ENCODE measurements at places on chromosomes 7 and 10. TPM values are rescaled to one million over a fixed set of nuclear protein-coding genes. Genes with fewer than 3 reads are reported as not detected.

DNAJB12 gene
- total RNA-seq = 19.6 TPM

CDHR1 gene
- not detected for total RNA-seq

NKX1-2 gene
- not detected for total RNA-seq

TMEM229A gene
- 7.6 TPM for total RNA-seq

EBF3 gene
- 22.8 TPM for total RNA-seq

NRP1 gene
- 364 TPM for total RNA-seq

PITX3 gene
- 0.69 TPM for total RNA-seq

GAD2 gene
- not detected for total RNA-seq

PON1 gene
- total RNA-seq = not detected

EVX1 gene
- total RNA-seq = 0.50 TPM

AGBL3 gene
- 7.0 TPM for total RNA-seq

RET gene
- total RNA-seq = 0.39 TPM

ZNF789 gene
- 1.8 TPM for total RNA-seq

GARS1 gene
- 144 TPM for total RNA-seq

CD36 gene
- total RNA-seq = 60.9 TPM

NUTM2D gene
- 6.0 TPM for total RNA-seq

TMEM196 gene
- total RNA-seq = not detected

SLC35G1 gene
- 3.7 TPM for total RNA-seq

ADAMTS14 gene
- total RNA-seq = 0.50 TPM

TBX20 gene
- total RNA-seq = 53.6 TPM

STRIP2 gene
- 0.88 TPM for total RNA-seq

GPER1 gene
- total RNA-seq = 7.6 TPM

CTTNBP2 gene
- 0.15 TPM for total RNA-seq

RNF133 gene
- 0.29 TPM for total RNA-seq

TAF3 gene
- total RNA-seq = 3.6 TPM

WIPF3 gene
- not detected for total RNA-seq

ADAM22 gene
- 0.19 TPM for total RNA-seq

OPN4 gene
- total RNA-seq = not detected
